ENCODE measurements at places on chromosomes 16 and 17.

- H3K36me3 ChIP-seq = peaks cover 3% of the 10 kb centered on the region
- peak; percentile 40 for DNase-seq
- H3K4me1 ChIP-seq = peaks cover 32% of the 10 kb centered on the region
- no peaks in the 10 kb centered on the region for H3K27me3 ChIP-seq
- H3K27ac ChIP-seq = peak overlapping the region; percentile 38
Measured at GRCh38 chr17:77353684-77354419, 213.1 kb downstream of the SEC14L1 start.

DNA sequence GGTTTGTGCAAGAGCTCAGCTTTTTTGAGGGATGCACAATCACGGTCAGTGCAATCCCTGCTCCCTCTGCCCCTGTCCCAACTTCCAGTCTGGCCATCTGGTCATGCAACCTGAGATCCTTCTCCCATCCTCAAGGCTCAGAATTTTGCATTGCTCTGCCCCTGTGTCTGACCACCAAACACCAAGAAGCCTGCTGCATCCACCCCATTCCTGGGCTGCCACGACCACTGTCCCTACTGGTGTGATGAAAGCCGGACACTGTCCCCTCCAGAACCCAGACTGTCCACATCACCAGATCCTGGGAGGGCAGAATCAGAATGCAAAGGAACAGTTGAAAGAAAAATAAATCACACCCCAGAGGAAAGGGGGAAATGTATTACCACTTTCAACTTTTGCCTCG is 231.0 kb downstream of the C16orf78 start:
- no peak overlapping the region for H3K27ac ChIP-seq
- H3K4me1 ChIP-seq = peaks cover 50% of the 10 kb centered on the region
- no peak for DNase-seq
- H3K4me3 ChIP-seq = no peak overlapping the region
- peaks cover 2% of the 10 kb centered on the region for H3K27me3 ChIP-seq

GRCh38 chr17:68344701-68345136 is 53.4 kb downstream of the ARSG start:
- no peak overlapping the region for H3K4me3 ChIP-seq
- DNase-seq = no peak
- peaks cover 2% of the 10 kb centered on the region for H3K27me3 ChIP-seq
- no peaks in the 10 kb centered on the region for H3K36me3 ChIP-seq
- H3K27ac ChIP-seq = no peak overlapping the region

GRCh38 chr17:7867881-7868329 is 10.1 kb downstream of the CYB5D1 start:
- no peak for DNase-seq
- H3K36me3 ChIP-seq = peaks cover 27% of the 10 kb centered on the region
- H3K27me3 ChIP-seq = no peaks in the 10 kb centered on the region
- H3K27ac ChIP-seq = no peak overlapping the region
- H3K4me3 ChIP-seq = no peak overlapping the region

DNA sequence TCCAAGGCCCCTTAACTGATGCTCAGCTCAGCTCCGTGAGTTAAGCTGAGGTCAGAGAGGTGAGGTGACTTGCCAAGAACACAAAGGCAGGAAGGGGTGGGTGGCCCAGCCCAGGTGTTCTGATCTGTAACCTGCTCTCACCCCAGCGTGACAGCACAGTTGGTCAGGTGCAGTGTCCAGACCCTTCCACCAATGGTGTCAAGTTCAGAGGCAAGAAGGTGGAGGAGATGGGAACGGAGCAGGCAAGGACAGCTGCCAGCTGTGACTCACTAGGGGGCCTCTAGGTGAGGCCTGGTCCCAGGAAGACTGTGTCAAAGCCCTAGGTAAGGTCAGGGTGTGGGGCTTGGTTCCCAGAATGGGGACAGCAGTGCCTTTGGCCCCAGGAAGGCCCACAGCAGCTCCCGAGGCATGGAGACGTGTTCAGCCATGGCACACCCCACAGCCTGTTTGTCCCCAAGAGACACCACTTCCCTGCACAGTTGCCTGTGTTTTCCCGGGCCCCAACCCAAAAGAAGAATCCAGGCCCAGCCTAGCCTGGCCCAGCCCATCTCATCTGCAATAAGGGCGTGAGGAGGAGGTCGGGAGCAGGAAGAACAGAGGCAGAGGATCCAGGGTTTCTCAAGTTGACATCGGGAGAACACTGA is 7.2 kb downstream of the WFIKKN2 start:
- H3K36me3 ChIP-seq = no peaks in the 10 kb centered on the region
- H3K4me3 ChIP-seq = no peak overlapping the region
- no peaks in the 10 kb centered on the region for H3K27me3 ChIP-seq
- no peak overlapping the region for H3K27ac ChIP-seq

DNA sequence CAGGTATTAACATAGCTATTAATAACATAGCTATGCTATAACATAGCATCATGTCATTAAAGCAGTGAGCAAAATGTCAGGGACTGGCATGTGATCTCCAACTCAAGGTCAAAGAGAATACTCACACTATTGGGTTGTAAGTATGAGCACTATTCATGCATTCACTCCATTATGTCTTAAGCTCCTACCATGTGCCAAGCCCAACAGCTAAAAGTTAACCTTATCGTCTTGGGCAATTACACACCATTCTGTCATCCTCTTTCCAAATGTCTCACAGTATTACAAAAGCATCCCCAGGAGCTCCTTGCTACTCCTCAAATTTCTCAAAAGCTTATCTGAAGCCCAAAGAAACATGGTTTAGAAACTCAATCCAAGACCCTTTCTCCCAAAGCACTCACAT is 22.0 kb upstream of the NOG start:
- DNase-seq = no peak
- peaks cover 10% of the 10 kb centered on the region for H3K4me1 ChIP-seq
- no peak overlapping the region for H3K4me3 ChIP-seq
- H3K36me3 ChIP-seq = no peaks in the 10 kb centered on the region
- H3K27ac ChIP-seq = no peak overlapping the region

DNA sequence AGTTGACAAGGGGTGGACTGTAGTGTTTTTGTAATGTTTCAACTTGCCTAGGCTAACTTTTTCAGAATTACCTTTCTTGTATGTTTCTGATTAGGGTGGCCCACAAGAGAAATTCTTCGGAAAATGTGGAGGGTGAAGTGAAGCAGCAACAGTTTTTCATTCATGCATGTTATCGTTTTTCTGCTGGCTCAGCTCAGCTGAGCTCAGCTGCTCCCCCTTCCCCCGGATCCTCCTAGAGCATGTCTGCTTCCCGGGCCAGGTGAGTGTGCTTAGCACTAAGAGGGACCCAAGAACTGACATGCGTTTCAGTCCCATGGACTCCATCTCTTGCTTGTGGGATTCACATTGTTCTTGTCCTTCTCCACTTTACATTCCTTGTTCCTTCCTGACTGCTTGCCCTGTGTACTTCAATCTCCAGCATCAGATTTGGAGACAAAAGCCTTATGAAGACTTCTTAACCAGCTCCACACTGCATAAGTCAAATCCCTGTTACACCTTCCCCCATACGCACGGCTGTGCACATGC is 33.6 kb downstream of the SCPEP1 start:
- H3K36me3 ChIP-seq = no peaks in the 10 kb centered on the region
- DNase-seq = no peak
- peaks cover 18% of the 10 kb centered on the region for H3K4me1 ChIP-seq
- H3K27ac ChIP-seq = no peak overlapping the region
- H3K27me3 ChIP-seq = no peaks in the 10 kb centered on the region

GRCh38 chr17:69733171-69734012 is 318.9 kb downstream of the MAP2K6 start:
- DNase-seq = no peak
- no peak overlapping the region for H3K27ac ChIP-seq
- no peak overlapping the region for H3K4me3 ChIP-seq
- no peaks in the 10 kb centered on the region for H3K36me3 ChIP-seq

- no peak overlapping the region for H3K27ac ChIP-seq
- H3K36me3 ChIP-seq = no peaks in the 10 kb centered on the region
- H3K4me3 ChIP-seq = no peak overlapping the region
- no peaks in the 10 kb centered on the region for H3K27me3 ChIP-seq
- DNase-seq = no peak
Measured at GRCh38 chr17:58569196-58569595, 54.8 kb upstream of the MTMR4 start.

DNA sequence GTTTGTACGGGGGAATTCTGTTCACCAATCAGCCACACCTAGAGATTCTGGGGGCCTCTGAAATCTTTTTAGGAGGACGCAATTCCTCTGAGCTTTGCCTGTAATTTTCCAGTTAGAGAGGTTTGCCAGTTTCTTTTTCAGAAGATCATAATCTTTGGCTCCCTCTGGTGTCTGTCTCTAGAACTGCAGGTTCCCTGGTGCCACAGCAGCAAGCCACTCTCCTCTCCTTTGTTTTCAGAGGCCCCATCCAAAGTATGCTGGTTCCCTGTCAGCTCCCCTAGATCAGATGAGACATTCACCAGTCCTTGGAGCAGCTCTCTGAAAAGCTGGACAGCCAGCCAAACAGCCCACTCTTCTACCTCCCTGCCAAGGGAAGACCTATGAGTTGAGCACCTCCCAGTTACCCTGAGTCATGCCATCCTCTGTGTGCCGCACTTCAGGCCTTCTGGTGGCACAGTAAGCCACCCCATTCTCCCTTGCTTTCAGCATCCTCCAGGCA is 36.1 kb downstream of the RNF112 start:
- peak; percentile 78 for DNase-seq
- H3K4me3 ChIP-seq = peak overlapping the region; percentile 14
- H3K36me3 ChIP-seq = peaks cover 4% of the 10 kb centered on the region
- peak overlapping the region; percentile 48 for H3K27ac ChIP-seq
- peaks cover 3% of the 10 kb centered on the region for H3K27me3 ChIP-seq

- peaks cover 51% of the 10 kb centered on the region for H3K27me3 ChIP-seq
- H3K36me3 ChIP-seq = no peaks in the 10 kb centered on the region
- DNase-seq = no peak
- peak overlapping the region; percentile 77 for H3K4me3 ChIP-seq
- peaks cover under 1% of the 10 kb centered on the region for H3K4me1 ChIP-seq
Measured at GRCh38 chr17:45425125-45425983, 7.3 kb downstream of the ARHGAP27 start.

- no peak overlapping the region for H3K4me3 ChIP-seq
- no peaks in the 10 kb centered on the region for H3K4me1 ChIP-seq
- H3K36me3 ChIP-seq = no peaks in the 10 kb centered on the region
- H3K27ac ChIP-seq = no peak overlapping the region
Measured at GRCh38 chr16:1216296-1216619, 8.8 kb downstream of the TPSG1 start.

DNA sequence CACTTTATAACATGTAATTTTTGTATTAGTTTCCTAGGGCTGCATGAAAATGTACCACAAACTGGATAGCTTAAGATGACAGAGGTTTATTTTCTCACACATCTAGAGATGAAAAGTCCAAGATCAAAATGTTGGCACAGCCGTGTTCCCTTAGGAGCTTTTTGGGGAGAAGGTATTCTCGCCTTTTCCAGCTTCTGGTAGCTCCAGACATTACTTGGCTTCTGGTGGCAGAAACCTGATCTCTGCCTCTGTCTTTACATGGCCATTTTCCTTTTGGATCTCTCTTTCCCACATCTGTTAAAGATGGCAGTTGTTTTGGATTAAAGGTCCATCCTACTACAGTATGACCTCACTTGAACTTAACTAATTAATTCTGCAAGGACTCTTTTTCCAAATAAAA is 885.7 kb upstream of the CDH8 start:
- peaks cover 3% of the 10 kb centered on the region for H3K27me3 ChIP-seq
- no peak overlapping the region for H3K27ac ChIP-seq
- H3K4me3 ChIP-seq = no peak overlapping the region
- no peaks in the 10 kb centered on the region for H3K36me3 ChIP-seq
- DNase-seq = no peak
- H3K4me1 ChIP-seq = peaks cover 5% of the 10 kb centered on the region

GRCh38 chr16:18809165-18809564 is 7.8 kb upstream of the ARL6IP1 start:
- H3K27ac ChIP-seq = no peak overlapping the region
- H3K36me3 ChIP-seq = peaks cover 31% of the 10 kb centered on the region

- no peak overlapping the region for H3K4me3 ChIP-seq
- no peaks in the 10 kb centered on the region for H3K36me3 ChIP-seq
- H3K27ac ChIP-seq = no peak overlapping the region
- H3K4me1 ChIP-seq = no peaks in the 10 kb centered on the region
- H3K27me3 ChIP-seq = peaks cover 37% of the 10 kb centered on the region
Measured at GRCh38 chr17:74919440-74920305, 3.4 kb downstream of the USH1G start.

GRCh38 chr16:8581831-8582580 is 8.3 kb downstream of the TMEM114 start:
- peaks cover 34% of the 10 kb centered on the region for H3K27me3 ChIP-seq
- H3K4me3 ChIP-seq = no peak overlapping the region
- no peak for DNase-seq
- no peaks in the 10 kb centered on the region for H3K36me3 ChIP-seq
